ENCODE measurements at places on chromosomes 4 and X.

GRCh38 chr4:150329373-150329772 lies 251.1 kb downstream of the DCLK2 start:
- no peak for DNase-seq

DNA sequence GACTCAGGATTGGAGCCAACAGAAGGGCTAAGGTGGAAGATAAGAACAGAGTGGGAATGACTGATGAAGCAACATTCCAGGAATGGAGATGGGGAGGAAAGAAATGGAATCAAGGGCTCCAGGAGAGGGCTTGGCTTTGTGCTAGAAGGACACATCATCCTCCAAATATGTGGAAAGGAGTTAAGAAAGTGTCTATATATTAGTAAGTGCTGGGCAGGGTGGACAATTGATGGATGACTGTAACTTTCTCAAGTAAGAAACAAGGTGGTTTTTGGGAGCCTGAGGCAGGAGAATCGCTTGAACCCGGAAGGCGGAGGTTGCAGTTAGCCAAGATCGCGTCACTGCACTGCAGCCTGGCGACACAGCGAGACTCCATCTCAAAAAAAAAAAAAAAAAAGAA lies 71.6 kb upstream of the NFKB1 start:
- DNase-seq: no peak

- no peak for DNase-seq
These were observed 29.3 kb upstream of the HGFAC start for GRCh38 chr4:3412257-3413020.

- DNase-seq: peak; percentile 62
These were observed 78.8 kb downstream of the RLIM start for GRCh38 chrX:74535408-74536151.

GRCh38 chrX:37871626-37872302 lies 24.4 kb upstream of the DYNLT3 start:
- DNase-seq: no peak

DNA sequence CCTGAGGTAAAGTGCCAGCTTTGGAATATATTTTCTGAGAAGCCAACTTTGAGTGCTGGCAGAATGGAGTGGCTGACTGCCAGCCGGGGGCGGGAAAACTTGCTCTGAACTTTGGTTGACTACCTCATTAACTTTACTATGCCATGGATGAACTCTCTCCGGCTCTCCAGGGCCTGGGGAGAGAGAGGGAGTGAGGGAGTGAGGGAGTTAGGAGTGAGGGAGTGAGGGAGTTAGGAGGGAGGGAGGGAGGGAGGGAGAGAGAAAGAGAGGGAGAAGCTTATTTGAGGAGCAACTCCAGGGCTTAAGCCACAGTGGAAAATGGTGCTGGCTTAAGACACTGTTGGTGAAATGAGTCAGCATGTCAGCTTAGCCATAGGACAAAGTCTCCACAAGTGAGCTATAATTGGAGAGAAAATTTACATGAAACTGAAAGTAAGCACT lies 280.9 kb upstream of the RPS6KA3 start:
- DNase-seq: no peak

DNA sequence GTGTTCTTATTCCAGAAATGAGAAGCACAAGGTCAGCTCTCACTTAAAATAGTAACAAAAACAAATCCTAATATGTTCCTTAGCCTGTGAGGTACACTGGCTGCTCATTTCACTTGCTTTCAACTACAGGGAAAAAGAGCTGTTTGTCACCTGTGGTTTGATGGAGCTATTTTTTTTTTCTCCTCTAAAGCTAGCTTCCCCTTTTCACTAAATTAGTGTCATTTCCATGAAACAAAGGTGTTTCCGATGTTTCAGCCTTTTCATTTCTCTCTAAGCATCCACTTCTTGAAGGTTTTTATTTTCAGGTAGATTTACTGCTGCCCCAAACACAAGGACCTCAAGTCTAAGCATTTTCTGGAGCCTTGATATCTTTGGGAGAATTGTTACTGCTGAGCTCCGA lies 148.6 kb downstream of the RBMX2 start:
- DNase-seq: no peak

- no peak for DNase-seq
These were observed 154.0 kb downstream of the RBMX2 start for GRCh38 chrX:130555757-130556156.

GRCh38 chrX:72306085-72306801 lies 529 bp upstream of the CITED1 start:
- DNase-seq: peak; percentile 17

GRCh38 chr4:1463927-1464540 lies 57.8 kb upstream of the NKX1-1 start:
- no peak for DNase-seq

DNA sequence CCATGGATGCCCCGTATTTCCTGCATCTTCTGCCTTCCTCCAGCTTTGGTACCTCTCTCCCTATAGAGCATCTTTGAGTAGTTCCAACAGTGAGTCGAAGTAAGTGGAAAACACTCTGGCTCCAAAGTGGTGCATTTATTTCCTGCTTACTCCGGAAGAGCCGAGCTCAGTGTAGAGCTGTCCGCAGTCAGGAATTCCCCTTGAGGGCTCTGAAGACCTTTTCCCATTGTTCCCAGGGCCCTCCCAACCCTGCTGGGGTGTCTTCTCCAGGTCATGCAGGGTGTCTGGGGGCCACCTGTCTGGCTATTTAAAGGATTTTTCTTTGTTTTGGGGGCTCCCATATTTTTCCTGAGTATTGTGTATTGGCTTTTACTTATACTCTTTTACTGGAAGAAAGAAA lies 118.6 kb upstream of the MXRA5 start:
- DNase-seq: no peak

- no peak for DNase-seq
These were observed 5.0 kb upstream of the ZRSR2 start for GRCh38 chrX:15785176-15785750.

DNA sequence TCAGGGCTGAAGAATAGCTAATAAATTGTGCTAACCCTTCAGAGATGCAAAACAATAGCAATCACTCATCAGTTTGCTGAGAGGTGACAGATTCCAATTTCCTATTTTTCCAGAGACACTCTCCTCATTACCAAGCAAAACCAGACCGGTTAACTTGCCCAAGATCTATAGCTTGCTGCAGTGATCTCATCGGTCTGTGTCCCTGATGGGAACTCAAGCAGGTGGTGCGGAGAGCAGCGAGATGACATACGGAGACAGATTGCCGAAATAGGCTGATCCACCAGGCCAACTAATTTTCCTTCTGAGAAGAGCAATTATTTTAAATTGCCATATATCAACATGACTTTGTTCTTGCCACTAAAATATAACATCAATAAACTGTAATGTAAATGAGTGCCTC lies 10.5 kb upstream of the DCHS2 start:
- DNase-seq: no peak

- DNase-seq: no peak
These were observed 45.0 kb downstream of the TMEM47 start for GRCh38 chrX:34612036-34612435.

GRCh38 chr4:17662694-17663093 lies 48.3 kb downstream of the MED28 start:
- DNase-seq: no peak

- DNase-seq: peak; percentile 78
These were observed 47.3 kb upstream of the GATB start for GRCh38 chr4:151808120-151808529.

GRCh38 chr4:52687696-52688095 lies 28.6 kb upstream of the USP46 start:
- no peak for DNase-seq

DNA sequence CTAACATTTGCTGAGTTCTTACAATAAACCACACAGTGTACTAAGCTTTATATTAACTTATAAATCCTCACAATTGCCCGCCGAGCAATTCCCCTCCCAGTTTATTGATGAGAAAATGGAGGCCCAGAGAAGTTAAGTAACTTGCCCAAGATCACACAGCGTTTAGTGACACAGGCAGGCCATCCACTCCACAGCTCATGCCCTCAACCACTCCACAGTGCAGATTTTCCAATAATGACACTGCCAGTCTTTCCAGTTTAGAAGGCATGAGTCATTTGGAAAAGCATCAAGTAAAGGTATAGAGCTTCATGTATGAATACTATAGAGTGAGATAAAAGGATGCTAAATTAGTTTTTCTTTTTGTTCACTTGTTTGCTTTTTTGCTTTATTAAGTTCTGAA lies 208.5 kb downstream of the CAMK2D start:
- DNase-seq: no peak

DNA sequence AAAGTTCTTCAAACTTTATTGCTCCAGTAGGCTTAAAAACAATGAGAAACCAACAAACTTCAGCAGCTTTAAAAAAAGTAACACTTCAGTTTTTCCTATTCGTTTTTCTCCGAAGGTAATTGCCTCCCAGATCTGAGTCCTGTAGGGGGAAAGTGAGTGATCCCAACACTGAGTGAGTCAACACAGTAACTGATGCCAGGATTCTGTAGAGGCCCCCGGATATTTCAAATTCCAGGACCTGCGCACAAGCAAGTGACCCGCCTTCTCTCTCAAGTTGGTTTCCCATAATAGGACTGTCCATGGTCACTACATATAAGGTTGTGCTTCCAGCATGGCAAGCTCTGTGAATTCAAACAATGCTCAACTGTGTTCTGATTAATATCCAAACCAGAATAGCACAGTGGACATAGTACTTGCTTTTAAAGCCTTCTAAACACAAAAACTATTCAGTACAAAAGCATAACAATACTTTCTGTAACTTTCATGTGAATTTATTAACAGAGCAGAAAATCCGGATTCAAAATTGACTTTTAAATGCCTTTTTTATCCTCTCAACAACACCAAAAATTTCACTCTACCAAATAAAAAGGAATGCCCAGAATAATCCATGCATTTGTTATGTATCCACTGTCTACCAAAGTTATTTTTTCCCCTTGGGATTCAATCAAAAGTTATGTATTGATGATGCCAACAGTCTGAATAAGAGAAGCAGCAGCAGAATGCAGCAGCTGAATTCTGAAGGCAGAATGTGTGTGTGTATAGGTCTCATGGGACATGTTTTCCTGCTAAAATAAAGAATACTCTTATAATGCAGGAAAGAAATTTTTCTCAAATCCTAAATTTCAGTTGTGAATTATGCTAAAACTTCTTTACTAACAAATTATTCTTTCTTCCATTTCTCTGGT lies at the start of gene DMD:
Gene DMD, minus strand, starts transcription at position 194 of the 905 bp plus-strand sequence. CDS start 237 bp downstream, outside the sequence.
- DNase-seq: no peak

DNA sequence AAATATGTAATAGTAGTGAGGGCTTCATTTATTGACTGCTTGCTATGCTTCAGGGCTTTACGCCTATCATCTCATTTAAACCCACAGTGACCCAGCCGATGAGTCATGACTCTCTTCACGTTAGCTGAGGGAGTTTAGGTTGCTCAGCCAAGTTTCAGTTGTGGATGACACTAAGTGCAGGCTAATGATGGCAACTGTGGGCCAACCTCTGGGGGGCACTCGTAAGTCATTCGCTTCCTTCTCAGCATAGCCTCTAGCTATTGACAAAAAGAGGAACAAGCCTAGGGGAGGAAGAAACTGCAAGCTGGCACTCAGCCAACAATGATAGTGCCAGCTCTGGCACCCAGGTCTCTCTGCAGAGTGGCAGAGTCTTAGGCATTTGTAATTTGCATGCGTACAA lies 325.0 kb downstream of the ARHGAP10 start:
- no peak for DNase-seq

DNA sequence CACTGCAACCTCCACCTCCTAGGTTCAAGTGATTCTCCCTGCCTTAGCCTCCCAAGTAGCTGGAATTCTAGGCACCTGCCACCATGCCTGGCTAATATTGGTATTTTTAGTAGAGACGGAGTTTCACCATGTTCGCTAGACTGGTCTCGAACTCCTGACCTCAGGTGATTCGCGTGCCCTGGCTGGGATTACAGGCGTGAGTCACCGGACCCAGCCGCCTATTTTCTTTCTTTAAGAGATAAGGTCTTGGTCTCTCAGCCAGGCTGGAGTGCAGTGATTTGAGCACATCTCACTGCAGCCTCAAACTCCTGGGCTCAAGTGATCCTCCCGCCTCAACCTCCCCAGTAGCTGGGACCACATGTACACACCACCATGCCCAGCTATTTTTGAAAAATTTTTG lies 166.5 kb downstream of the DHRSX start:
- DNase-seq: no peak

- DNase-seq: no peak
These were observed 2052.8 kb upstream of the TENM3 start for GRCh38 chr4:180190382-180190781.

DNA sequence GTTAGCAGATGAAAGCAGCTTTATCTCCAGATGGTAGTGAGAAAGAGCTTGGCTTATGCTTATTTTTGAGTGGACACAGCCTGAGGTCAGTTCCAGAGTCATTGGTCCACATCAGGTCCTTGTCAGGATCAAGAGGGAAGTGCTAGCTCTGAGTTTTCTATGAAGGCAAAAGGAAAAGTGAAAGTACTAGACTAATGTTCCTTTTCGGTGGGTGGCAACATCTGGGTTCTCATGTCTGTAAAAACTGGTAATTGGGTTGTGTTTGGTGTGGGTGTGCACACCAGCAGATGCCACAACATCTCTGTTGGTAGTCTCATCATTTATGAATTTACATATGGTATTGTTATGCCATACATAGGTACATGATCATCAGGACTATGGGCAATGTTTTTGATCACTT lies 210.5 kb downstream of the PWWP3B start:
- DNase-seq: no peak

DNA sequence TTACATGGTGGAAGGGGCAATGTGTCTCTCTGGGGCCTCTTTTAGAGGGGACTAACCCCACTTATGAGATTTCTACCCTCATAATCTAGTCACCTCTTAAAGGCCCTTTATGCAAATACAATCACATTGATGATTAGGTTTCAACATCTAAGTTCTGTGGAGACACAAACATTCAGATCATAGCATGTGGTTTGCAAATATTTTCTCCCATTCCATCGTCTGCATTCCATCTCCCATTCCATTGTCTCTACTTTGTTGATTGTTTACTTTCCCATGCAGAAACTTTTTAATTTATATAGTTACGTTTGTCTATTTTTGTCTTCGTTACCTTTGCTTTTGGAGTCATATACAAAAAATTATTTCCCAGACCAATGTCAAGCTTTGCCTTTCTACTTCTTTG lies 927.5 kb upstream of the INTU start:
- DNase-seq: no peak

GRCh38 chr4:97493815-97494518 lies 649.3 kb downstream of the STPG2 start:
- DNase-seq: no peak

DNA sequence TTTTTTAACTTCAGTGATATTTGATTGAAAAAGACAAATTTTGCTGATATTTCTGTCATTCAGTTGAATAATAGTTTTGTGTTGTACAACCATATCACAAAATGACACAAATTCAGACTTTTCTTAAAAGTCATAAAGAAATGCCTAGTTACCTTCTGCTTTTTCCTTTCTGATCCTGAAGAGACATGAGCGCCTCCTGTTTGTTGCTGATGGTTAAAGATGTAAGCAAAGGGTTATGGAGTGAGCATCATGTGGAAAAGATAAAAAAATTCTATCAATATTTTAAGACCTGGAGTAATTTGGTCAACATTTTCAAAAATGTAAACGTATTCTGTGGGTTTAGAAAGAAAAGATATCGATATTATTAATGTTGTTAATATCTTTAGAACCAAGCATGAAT lies 669.9 kb upstream of the NR3C2 start:
- no peak for DNase-seq

DNA sequence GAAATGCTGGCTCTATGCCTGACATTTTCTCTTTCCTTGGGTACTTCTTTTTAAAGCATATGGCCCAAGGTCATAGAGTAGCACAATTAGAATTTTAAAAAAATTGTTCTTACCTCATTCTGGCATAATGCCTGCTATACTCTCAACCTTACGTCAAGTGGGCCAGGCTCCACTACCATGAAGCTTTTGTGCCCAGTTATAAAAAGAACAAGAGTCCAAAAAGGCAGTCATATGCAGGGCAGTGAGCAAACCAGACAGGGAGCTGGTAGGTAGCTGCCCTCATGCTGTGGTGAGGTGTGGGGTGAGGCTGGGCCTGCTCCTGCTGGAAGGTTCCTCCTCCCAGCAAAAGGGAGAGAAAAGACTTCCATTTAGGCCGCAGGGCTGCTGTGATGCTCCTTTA lies 64.4 kb upstream of the UCP1 start:
- DNase-seq: no peak

All from NCI-H146 (cell line).